ENCODE measurements at places on chromosomes 7 and 10. TPM values are rescaled to one million over a fixed set of nuclear protein-coding genes. Genes with fewer than 3 reads are reported as not detected.

ZNF3 gene
- total RNA-seq, result 38.3 TPM

ADAM12 gene
- 95.0 TPM for total RNA-seq

TRPV5 gene
- total RNA-seq, result 0.26 TPM

MACROH2A2 gene
- 15.2 TPM for total RNA-seq

PNLIP gene
- not detected for total RNA-seq

Data from urinary bladder (tissue), 4 donors.